ENCODE measurements at places on chromosomes 16 and 17.

- peak; percentile 94 for DNase-seq
Observed at GRCh38 chr16:3983081-3983520, 102.6 kb upstream of the CREBBP start.

DNA sequence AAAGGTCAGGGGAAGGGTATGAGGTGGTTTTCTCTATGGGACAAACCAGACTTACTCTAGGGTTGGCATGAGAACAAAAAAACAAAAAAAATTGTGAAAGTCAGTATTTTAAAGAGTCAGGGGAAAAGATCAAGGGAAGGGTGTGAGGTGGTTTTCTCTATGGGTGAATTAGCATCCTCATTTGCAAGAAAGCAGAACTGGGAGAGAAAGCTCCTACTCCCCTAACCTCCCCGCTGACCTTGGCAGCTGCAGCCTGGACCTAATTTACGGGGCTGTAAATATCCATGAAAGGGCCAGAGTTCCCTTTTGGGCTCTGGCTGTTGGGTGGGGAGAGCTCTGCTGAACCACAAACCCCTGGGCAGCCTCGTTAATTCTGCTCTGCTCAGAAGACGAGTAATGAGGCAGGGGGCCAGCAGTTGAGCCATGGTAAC is 10.6 kb downstream of the RHBDL3 start:
- DNase-seq = no peak

DNA sequence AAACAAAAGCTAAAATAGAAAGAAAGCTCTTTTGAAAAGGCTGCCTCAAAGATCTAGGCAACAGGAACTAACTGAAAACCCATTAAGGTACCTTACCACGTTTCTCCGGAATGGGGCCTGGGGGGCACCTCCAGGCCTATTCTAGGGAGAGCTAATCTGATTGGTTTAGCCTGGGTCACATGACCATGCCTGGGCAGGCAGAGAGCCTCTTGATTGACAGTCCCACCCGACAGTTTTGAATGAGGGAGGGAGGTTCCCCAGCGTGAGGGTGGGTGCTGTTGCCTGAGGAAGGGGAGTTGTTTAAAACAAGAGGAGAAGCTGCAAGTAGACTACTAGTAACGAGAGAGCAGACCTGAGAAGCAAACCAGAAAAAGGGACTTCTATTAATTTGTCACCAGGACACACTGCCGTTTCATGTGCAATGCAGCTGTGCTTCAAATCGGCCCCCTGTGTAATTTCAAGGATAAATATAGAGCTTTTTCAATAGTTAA is 143.4 kb upstream of the HS3ST2 start:
- DNase-seq = peak; percentile 88

- no peak for DNase-seq
Observed at GRCh38 chr17:30997842-30998241, 27.0 kb downstream of the RNF135 start.

- peak; percentile 47 for DNase-seq
Observed at GRCh38 chr17:33750943-33751701, 458.0 kb upstream of the ASIC2 start.

- DNase-seq = peak; percentile 57
Observed at GRCh38 chr17:32142857-32143526, 690 bp downstream of the RHOT1 start.

GRCh38 chr16:79632289-79632688 is 31.8 kb upstream of the MAF start:
- DNase-seq = no peak

DNA sequence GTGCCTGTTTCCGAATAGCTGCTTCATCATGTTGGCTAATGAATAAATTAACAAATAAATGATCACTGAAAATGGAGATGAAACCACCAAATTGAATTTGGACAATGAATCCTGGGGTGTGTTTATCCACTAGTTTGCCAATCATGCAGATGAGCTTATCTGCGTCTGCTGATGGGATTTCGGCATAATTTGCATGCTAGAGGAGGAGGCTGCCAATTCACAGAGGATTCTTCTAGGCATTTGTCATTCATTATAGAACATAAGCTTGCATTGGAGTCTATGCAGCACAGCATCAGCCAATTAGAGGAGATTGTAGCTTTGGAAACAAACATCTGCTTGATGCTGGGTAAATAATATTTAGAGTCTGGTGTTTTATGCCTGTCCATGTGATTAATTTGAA is 123.1 kb downstream of the NPIPB5 start:
- DNase-seq = no peak

DNA sequence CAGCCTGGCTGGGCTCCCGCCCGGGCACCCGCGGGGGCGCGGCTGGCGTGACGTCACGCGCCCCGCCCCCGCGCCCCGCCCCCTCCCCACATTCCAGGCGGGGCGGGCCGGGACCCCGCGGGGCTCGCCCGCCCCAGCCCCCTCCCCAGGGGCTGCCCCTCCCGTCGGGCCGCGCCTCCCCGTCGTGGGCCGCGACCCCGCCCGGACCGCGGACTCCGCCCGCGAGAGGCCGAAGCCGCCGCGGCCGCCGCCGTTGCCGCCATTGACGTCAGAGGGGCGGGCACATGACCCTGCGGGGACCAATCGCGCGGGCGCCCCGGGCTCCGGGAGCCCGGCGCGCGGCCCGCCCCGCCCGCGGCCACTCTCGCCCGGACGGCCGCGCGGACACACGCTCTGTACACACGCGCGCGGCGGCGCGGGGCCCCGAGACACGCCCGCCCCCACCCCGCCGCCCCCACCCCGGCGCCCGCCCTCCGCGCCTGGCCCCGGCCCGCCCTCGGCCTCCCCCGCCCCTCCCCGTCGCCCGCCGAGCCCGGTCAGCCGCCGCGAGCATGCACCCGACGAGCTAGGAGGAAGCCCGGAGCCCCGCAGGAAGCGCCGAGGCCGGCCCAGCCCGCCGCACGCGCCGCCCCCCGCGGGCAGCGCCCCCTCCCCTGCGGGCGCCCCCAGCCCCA is at the start of gene CMIP:
TSS of gene CMIP (plus strand) at position 361 of the 674 bp plus-strand sequence.
- peak; percentile 91 for DNase-seq

DNA sequence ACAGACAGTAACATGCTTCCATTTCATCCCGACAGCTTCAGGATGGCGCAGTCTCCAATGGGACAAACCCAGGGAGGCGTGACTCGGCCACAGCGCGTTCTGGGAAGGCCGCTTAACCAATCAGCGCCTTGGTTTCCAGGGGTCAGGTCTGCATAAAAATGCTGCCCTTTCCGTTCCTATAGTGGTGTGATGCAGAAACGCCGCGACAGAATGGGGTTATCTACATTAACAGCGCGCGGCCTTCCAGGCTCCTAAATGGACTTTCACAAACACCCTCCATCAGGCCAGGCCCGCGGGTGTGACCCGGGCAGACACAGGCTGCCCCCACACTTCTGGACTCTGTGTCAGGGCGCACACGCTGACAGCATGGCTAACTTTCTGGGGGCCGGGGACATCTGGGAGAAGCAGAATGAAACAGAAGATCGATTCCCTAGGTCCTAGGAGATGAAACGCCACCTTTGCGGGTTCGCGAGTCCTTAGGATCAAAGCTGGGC is 792 bp downstream of the TMEM231 start:
- DNase-seq = peak; percentile 72

DNA sequence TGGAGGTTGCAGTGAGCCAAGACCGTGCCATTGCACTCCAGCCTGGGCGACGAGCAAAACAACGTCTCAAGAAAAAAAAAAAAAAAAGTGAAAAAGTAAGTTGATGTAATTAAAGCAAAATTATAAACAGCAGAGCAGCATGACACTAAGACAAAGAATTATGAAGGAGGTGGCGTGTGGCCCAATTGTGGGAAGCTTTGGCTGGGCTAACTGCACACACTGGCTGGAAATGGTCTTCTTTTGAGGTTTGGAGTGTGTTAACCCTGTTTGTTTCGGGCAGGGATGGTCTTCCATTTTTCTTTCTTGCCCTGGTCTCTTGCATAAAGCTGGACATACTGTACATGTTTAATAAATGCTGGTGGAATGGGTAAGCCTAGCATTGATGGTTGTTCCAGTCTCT is 54.8 kb downstream of the RAP1GAP2 start:
- DNase-seq = no peak

DNA sequence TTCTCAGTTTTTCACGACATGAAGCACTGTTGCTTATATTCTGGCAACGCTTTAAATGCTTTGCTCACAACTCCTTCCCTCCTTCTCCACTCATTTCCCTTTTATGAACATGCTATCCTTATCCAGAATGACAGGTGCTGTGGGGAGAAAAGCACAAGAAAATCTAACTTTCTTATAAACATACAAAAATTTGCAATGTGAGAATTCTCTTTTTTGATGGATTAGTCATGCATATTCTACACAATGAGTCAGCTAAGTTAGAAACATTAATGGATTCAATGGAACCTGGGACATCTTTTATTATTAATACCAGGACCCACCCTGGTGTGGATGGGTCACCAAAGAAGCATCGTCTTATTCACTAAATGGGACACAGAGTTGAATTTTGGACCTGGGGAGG is 234.6 kb upstream of the CDH5 start:
- no peak for DNase-seq

GRCh38 chr17:16107165-16107770 is 107.6 kb downstream of the TTC19 start:
- no peak for DNase-seq

- DNase-seq = no peak
Observed at GRCh38 chr17:57045868-57046704, 39.0 kb upstream of the AKAP1 start.

GRCh38 chr16:67858500-67858899 is 11.0 kb upstream of the CENPT start:
- no peak for DNase-seq

- no peak for DNase-seq
Observed at GRCh38 chr16:88200896-88201185, 181.9 kb upstream of the ZNF469 start.

- DNase-seq = no peak
Observed at GRCh38 chr17:57091186-57091618, 6.2 kb downstream of the AKAP1 start.
